Left ventricle myocardium superior (tissue), 1 donor: ENCODE measurements at places on chromosomes 5 and 9. TPM values are rescaled to one million over a fixed set of nuclear protein-coding genes. Genes with fewer than 3 reads are reported as not detected.

HTR1A gene
- not detected for total RNA-seq

SV2C gene
- 0.05 TPM for total RNA-seq

IL4 gene
- total RNA-seq, result not detected

APBA1 gene
- 1.7 TPM for total RNA-seq

DMRT3 gene
- not detected for total RNA-seq

TRIP13 gene
- total RNA-seq, result 0.32 TPM

PCDHGA11 gene
- 5.0 TPM for total RNA-seq

SELENOP gene
- 297 TPM for total RNA-seq

PCYOX1L gene
- total RNA-seq, result 2.6 TPM

IL5 gene
- total RNA-seq, result not detected

GABRA6 gene
- not detected for total RNA-seq

IL33 gene
- total RNA-seq, result 16.8 TPM

NCBP1 gene
- total RNA-seq, result 21.4 TPM

HMGCS1 gene
- 25.4 TPM for total RNA-seq

TMC1 gene
- total RNA-seq, result not detected

ANXA1 gene
- 52.1 TPM for total RNA-seq

HCN1 gene
- 0.17 TPM for total RNA-seq

NAA35 gene
- total RNA-seq, result 18.2 TPM

ASTN2 gene
- total RNA-seq, result 11.3 TPM

EDIL3 gene
- total RNA-seq, result 14.4 TPM

C9orf50 gene
- not detected for total RNA-seq

PCDH1 gene
- total RNA-seq, result 17.2 TPM

CCNH gene
- total RNA-seq, result 17.1 TPM

SPAAR gene
- total RNA-seq, result 9.8 TPM

RBM18 gene
- total RNA-seq, result 41.8 TPM

MEGF9 gene
- 32.8 TPM for total RNA-seq

SLC1A1 gene
- 2.1 TPM for total RNA-seq

GABBR2 gene
- 0.62 TPM for total RNA-seq

LEAP2 gene
- total RNA-seq, result 0.89 TPM

CAMLG gene
- total RNA-seq, result 17.3 TPM

SLC45A2 gene
- not detected for total RNA-seq

IL3 gene
- not detected for total RNA-seq

PARP8 gene
- 6.2 TPM for total RNA-seq

ARHGEF37 gene
- 32.8 TPM for total RNA-seq

TLE1 gene
- total RNA-seq, result 10.2 TPM

KCNV2 gene
- total RNA-seq, result not detected
